ENCODE measurements at places on chromosomes 16 and 17.

DNA sequence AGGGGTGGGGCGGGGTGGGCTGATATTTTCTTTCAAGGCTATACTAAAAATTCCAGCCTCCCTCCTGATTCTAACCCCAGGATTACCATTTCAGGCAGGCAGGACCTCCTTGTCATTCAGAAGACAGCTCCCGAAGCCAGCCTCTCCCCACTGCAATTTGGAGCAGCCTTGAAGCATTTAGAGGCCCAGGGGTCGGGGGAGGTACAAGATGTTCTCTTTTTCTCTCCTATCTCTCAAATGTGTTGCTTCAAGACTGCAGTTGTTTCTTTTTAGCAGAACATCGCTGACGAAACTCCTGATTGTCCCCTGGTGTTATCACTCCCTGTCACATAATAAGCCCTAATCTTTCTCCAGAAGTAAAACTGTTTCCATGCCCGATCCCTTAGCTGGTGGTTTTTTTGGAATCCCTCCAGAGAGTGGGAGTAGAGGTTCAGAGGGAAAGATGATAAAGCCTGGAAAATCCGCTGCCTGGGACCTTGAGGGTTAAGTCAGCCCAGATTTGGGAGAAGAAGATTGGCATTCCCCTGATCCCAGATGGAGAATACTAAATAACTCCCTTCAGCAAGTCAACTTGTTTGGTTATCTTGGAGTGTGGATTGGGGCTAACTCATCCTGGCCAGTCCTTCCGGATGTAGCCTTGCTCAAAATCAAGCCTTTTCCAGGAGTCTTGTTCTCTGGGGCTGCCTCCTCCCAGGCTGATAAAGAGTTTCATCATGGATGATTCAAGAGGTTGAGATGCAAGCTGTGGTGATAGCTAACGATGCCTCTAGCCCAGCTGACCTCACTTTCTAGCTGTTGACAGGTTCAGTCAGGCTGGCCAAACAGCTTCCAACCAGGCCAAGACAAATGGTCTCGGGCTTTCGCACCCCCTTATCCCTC, 71.3 kb downstream of the SOX9 start:
- peak; percentile 22 for DNase-seq

DNA sequence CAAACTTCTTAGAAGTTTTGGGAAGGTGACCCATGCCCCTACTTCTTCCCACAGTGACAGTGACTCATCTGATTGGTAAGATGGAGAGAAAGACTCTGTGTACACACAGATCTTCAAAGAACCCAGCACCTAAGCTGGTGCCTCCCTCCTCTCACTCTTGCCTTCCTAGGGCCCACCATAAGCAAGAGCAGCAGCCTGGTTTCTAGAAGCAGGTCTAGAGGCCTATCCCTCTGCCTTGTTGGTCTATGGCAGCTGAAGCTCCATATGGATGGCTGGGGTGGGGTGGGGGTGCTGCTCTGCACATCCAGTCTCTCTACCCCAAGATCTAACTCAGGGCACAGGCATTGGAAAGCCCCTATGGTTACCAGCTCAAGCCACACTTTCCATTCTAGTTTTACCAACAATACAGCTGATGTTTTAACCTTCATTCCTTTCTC, 47.5 kb downstream of the STAT3 start:
- no peak for DNase-seq

DNA sequence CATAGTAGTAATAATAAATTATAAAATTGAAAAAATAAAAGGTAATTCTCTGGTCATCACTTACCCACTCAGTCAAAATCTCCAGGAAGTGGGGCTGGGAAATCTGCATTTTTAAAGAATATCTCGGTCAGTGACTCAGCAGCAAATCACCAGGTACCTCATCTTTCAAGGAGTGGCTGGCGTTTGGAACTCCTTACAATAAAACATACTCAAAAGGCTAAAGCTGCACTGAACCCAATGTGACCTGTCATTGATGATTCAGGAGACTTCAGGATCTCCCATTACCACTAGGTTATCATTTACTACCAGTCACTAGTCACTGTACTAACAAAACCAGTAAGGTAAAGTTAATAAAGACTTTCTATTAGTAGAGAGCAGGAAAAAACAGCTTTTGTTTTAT, 21.5 kb upstream of the RFFL start:
- DNase-seq, result no peak

DNA sequence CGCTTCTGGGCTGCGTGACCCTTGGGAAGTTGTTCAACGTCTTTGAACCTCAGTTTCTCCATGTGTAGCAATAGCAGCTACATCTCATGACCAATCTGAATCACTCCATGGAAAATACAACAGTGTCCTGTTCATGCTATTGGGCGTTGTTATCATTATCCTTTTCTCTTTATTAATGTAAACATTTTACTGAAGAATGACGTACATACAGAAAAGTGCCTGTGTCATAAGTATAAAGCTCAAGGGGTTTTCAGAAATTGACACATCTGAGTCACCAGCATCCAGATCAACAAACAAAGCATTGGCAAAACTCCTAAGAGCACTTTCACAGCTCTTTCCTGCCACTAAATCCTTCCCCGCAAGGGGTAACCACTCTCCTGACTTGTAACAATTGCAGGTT, 438.4 kb downstream of the XYLT1 start:
- no peak for DNase-seq

DNA sequence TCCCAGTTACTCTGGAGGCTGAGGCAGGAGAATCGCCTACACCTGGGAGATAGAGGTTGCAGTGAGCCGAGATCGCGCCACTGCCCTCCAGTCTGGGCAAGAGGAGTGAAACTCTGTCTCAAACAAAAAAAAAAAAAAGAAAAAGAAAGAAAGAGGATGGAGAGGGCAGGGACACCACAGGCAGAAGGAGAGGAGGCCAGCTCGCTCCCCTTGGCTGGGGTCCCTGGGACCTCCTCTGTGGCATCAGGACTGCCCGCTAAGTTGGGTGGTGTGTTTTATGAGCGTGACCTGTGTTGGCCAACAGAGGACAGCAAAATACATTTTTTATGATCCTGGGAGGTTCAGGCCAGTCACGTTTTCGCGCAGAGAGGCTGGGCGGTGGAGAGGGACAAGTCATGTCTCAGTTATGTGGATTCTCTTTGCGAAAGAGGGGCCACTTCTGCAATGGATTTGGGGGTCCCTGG, 229.6 kb downstream of the MRTFB start:
- peak; percentile 75 for DNase-seq

- no peak for DNase-seq
Measured at GRCh38 chr17:6480303-6480675, 36.0 kb downstream of the PIMREG start.

DNA sequence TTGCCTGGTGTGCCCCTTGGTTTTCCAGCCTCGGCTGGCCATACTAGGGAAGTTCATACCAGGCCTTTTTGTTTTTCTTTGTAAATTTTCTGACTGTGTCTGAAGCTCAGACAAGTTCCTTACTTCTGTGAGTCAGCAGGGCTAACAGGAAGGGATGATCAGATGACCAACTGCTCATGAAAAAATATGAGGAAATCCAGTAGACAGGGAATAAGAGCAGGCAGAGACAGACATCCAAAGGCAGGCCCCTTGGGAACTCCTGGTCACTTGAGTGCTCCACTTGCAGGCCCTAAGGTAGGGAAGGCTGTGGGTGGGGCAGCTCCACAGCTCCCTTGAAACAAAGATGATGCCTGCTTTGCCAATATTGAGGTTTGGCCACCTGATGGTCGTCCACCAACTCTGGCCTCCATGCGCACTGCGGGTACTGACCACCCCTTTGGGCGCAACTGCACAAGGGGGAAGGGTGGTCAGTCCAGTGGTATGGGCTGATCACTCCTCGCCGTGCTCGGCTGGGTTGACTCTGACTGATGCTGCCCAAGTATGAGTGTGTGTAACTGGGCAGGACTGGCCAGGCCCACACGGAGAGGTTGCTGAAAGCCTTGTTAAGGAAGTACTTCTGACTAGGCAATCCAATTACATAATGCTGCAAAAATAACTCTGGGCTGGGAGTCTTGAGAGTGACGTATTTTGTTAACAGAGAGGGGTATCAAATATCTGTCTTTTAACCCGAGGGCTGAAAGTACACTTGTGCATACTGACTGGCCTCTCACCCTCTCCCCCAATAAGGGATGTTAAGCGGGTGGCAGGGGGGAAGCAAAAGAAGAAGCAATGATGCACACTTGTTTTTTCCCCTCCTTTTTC, 20.8 kb upstream of the ZFHX3 start:
- peak; percentile 87 for DNase-seq

- DNase-seq, result no peak
Measured at GRCh38 chr17:42167807-42168206, 13.0 kb upstream of the RAB5C start.

GRCh38 chr17:31211352-31212012, 85.6 kb downstream of the OMG start:
- no peak for DNase-seq

GRCh38 chr17:52147872-52148271, 10.6 kb downstream of the CA10 start:
- no peak for DNase-seq

- DNase-seq, result no peak
Measured at GRCh38 chr17:51740531-51740930, 418.0 kb downstream of the CA10 start.
